Hepatic stellate cell (primary cell): ENCODE measurements at places on chromosomes 13 and 19.

DNA sequence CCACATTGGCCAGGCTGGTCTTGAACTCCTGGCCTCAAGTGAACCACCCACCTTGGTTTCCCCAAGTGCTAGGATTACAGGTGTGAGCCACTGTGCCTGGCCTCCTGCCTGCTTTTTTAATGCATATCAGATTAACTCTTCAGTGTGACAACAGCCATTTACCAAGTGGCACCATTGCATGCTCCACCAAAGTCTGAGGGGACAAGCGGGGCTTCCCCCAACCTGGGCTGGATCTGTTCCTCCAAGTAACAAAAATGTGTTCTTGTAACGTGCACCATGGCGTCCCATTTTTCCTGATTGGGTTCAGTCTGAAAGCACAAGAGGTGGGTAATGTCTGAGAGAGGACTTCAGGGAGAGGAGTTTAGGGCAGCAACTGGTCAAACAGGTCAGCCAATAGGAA is 77.8 kb downstream of the TEX29 start:
- DNase-seq: no peak

- DNase-seq: no peak
Measured at GRCh38 chr13:41122838-41123237, 9.8 kb downstream of the KBTBD6 start.

DNA sequence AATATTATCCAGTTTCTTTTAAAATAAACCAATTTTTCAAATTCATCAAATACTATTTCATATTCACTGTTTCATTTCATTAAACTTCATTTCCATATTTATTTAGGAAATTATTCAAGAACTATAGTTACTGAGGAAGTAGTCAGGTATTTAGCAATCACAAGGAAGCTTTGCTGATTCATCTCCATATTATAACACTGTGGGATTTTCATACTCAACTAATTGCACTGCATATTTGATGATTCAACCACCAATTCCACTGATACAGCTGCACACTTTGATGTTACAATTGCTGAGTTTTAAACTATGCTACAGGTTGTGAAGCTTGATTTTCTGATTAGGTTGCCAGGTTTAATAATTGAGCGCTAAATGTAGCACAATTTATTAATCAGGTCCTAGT is 556.8 kb upstream of the SLITRK1 start:
- no peak for DNase-seq

- DNase-seq: no peak
Measured at GRCh38 chr13:108632649-108633167, 3.3 kb downstream of the MYO16 start.

DNA sequence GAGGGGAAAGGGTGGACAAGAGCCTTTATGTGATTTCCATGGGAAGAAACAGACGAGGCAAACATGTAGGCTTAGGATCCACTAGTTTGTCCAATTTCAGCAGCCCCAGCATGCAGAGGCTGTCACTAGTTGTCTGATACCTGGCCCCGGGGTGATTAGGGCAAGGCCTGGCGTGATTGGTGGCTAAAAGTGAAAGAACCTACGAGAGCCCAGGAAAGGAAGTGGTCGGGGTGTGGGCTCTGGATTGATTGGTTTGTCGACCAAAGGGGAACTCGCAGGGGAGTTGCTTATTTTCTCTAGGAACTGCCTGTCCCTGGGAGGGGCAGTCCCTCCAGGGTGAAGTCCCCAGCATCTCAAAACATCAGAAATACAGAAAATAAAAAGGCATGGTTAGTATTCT is 64.2 kb upstream of the UQCRFS1 start:
- no peak for DNase-seq

- DNase-seq: no peak
Measured at GRCh38 chr19:48495396-48495795, 16.2 kb downstream of the LMTK3 start.

GRCh38 chr19:4257025-4257424 is 10.1 kb downstream of the YJU2 start:
- no peak for DNase-seq

- DNase-seq: no peak
Measured at GRCh38 chr13:23852351-23852750, 36.8 kb downstream of the MIPEP start.

DNA sequence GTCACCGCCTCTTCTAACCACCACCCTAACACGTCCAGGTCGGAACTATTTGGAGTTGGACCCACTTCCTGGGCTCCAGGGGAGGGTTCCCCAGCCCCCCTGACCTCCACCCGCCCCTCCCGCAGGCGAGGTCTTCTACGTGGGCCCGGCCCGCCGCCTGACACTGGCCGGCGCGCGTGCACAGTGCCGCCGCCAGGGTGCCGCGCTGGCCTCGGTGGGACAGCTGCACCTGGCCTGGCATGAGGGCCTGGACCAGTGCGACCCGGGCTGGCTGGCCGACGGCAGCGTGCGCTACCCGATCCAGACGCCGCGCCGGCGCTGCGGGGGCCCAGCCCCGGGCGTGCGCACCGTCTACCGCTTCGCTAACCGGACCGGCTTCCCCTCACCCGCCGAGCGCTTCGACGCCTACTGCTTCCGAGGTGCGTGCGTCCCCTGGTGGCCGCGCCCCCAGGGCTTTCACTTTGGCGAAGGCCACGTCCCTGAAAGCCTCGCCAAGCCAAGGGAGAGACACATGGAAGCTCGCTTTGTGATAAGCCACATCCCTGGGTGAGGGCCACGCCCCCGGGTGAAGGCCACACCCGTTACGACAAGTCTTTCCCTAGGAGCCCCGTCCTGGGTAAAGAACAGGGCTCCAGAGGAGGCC is 13.2 kb downstream of the NCAN start:
- peak; percentile 91 for DNase-seq

GRCh38 chr13:45752510-45752909 is 50.4 kb downstream of the CBY2 start:
- no peak for DNase-seq

DNA sequence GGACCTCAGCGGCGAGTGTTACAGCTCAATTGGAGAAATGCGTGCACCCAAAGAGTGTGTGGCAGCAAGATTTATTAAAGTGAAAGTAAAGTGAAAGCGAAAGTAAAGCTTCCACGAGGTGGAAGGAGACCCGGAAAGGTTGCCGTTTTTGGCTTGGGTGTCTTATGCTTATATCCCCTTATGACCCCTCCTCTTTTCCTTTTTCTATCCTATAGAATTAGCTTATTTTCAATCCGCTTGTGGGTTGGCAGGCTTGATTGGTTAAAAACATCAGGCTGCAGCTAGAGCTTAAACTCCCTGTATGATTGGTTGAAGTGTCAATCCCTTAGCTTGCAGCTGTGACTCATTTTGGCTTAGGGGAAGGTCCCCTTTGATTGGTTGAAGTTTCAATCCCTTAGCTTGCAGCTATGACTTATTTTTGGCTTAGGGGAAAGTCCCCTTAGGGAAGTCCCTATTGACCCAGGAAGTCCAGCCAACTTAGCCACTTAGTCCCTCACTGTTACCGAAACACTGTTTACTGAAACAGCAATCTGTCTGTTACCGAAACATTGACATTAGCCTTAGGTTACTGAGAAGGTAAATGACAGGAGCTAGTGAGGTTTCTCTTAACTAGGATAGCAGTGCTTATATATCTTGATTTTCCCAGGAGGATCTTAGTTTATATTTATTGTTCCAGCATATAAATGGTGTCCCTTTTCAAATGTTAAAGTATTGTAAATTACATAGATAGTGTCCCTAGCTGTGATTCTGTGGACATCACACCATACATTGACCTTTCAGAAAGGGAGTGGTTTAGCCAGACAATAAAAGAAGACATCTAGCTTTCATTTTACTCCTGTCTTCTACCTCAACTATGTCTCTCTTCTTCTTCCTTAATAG is 575.8 kb downstream of the DACH1 start:
- peak; percentile 8 for DNase-seq

DNA sequence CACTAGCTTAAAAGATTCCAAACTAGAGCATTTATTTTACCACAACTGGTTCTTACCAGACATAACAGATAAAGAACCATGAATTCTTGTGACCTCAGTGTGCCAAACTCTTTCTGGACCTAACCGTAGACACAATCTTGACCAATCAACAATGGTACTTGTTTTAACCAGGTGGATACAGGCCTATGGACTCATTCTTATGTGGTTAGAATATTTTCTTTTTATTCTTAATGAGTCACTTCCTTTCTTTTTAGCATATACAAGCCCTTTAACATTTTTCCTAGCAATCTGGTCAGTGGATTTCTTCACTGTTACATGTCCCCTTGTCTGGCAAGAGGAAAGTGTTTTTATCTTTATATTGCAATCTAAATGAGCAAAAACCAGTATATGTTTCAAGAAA is 792.1 kb upstream of the SPRY2 start:
- DNase-seq: no peak

DNA sequence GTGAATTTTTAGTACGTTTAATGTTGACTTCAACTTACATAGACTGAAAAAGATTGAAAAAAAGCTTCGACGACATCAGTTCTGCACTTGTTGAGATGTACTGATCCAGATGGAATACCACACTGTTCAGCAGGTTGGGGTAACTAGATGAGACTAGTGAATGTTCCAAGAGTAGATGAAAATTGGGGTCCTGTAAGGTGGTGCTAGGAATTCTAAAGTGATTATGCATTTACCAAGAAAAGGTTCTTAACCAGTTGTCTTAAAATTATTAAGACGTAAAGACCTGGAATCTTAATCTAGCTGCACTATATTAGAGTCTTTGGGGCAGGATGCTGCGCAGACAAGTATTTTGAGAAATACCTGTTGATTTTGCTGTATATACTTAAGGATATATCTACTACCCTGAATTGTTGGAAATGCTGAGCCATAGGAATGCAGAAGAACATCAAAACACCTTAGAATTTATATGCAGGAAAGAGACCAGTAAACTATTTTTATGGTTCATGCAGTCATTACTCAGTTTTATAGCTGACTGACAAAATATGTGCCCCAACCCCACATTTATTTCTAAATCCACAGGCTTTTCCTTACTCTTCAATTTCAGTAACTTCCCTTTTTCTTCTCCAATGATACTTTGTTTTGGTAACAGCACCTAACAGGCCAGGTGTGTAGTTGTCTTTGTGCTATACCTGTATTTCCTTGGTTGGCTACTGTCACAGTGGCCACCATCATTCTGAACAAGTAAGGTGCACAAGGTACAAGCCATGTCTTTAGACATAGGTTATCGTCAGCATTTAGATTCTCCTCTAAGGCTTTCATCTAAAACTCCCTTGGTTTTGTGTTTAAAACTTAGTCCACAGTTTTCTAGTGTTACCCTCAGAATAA is 8.6 kb downstream of the MIR17HG start:
- DNase-seq: no peak

- DNase-seq: no peak
Measured at GRCh38 chr19:45311621-45312020, 11.1 kb downstream of the CKM start.

DNA sequence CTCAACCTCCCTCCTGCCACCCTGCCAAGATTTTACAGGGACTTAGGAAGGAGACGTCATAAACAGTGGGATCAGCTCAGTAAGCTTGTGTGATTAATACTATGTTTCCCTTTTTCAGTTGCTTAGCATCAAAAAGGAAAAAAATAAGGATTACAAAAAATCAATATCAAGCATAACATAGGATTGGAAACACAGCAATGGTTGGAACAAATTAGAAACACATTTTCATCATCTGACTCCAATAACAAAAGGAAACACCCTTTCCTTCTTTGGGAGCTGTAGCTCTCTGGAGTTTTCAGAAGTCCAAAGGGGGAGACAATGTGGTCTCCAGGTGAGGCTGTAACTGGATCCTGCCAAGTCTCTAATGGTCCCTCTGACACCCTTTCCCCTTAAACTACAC is 233.4 kb downstream of the B3GLCT start:
- DNase-seq: no peak

DNA sequence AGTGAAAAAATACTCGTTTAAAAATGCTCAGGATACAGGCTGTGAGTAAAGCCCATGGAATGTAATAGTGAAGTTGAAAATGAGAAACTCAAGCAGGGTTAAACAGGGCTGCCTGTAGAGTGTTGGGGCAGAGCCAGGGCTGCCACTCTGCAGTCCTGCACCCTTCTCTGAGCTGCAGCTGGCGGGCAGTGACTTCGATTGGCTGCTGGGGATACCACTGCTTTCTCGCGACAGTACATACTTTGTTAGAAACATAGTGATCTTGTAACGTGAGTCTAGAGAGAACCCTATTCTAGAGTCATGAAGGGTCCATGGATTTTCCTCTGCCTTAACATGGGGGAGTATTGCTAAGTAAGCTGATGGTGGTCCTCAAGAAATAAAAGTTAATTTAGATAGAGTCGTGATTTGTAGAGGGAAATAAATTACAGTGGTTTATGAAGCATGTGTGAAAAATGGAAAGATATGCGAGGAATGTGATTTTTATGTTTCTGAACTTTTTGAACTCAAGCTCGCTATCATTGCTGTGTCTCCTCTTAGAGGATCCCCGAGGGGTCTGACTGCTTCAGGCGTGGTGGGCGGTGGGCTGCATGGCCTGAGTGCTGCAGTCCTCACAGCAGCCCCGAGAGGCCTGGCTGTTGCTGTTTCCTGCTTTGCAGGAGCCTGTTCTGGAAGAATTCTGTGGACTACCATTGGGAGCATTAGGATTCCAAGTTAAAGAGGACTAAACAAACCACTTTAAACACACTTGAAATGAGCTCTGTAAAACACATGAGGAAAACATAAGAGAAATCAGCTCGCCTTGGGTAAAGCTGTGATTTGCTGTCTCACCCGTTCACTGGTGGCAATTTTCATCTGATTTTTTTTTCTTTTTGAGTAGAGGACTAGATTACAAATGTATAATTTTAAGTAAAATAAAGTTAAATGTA is 95.7 kb downstream of the ARHGEF7 start:
- DNase-seq: peak; percentile 91

DNA sequence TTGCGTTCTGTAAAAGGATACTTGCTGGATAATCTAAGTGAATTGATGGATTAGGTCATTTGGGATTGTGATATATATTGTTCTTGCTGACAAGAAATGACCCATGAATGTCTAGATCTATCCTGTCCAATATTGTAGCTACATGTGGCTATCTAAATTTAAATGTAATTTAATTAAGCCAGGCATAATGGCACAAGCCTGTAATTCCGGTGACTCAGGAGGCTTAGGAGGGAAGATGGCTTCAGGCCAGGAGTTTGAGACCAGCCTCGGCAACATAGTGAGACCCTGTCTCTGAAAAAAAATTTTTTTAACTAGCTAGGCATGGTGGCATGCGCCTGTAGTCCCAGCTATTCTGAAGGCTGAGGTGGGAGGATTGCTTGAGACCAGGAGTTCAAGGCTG is 39.3 kb upstream of the AKAP11 start:
- DNase-seq: no peak

- no peak for DNase-seq
Measured at GRCh38 chr19:14732510-14732909, 42.7 kb downstream of the ZNF333 start.

- no peak for DNase-seq
Measured at GRCh38 chr19:44723299-44723951, 24.5 kb downstream of the CEACAM16 start.

DNA sequence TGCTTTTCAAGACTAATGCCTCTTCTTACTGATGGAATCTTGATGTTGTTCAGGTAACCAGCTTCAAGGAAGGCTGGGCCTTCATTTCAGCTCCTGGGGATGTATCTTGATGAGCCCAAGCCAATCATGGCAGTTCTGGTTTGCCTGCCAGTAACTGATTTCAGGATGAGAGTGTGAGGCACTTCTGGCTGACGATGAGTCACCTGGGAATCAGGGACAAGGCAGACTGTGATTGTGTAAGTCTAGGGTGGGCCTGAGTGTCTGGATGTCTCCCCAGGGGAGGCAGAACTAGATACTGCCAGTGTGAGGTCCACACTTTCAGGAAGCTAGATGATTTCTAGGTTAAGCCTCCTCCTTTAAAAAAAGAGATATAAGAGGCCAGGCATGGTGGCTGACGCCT is 77.3 kb upstream of the KL start:
- DNase-seq: no peak

GRCh38 chr13:45519493-45519892 is 54.8 kb downstream of the COG3 start:
- no peak for DNase-seq
